NCI-H510A (cell line): ENCODE measurements at places on chromosomes 2 and 18.

- no peak for DNase-seq
These were observed 166.3 kb downstream of the C1D start for GRCh38 chr2:67896476-67896875.

DNA sequence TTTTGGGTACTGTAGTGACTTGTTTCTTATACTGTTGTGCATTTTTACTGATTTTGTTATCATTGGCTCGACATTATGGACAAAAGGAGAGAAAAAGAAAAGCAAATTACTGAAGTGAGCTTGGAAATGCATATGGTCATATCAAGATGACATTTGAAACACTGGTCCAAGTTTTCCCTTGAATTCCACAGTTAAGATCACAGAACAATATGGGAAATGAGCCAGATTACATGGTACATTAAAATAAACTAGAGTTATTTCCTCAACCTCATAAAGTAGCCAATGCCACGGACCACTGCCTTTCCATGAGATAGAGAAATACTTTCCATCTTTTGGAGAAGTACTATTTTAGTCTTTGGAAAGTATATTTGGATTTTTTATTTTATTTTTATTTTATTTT lies 62.0 kb upstream of the SGPP2 start:
- DNase-seq = no peak

- DNase-seq = no peak
These were observed 6.9 kb upstream of the GPR155 start for GRCh38 chr2:174493549-174494331.

GRCh38 chr2:1543776-1544477 lies 130.7 kb downstream of the TPO start:
- no peak for DNase-seq

DNA sequence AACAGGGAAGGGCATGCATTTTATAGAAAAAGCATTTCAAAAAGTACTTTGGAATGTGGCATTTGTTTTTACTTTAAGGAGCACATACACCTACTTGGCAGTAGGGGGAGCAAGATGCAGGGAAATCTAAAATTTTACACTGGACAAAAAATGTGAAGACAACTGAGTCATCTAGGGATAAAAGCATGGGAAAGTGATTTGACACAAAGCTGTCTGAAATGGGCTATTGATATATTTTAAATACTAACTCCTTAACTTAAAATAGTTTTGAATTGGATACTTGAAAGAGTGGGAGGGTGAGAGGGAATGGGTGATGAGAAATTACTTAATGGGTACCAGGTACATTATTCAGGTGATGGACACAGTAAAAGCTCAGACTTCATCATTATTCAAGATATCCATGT lies 15.8 kb downstream of the TMEM200C start:
- DNase-seq = no peak

DNA sequence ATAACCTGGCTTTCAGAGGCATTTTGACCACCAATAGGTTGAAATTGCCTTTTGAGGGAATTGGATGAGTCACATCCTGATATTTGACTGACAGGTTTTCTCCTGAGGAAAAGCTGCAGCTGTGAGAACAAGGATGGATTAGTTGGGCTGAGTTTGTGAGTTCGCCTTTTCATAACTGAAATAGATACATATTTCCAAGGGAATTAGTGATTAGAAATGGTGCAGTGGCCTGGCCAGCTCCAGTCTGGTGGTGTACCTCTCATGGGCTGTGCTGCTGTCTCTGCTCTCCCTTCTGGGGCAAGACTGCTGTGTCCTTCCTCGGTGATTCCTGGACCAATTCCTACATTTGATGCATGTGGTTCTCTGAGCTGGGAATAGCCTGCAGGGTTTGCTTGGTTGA lies 341.3 kb downstream of the TSN start:
- DNase-seq = no peak

DNA sequence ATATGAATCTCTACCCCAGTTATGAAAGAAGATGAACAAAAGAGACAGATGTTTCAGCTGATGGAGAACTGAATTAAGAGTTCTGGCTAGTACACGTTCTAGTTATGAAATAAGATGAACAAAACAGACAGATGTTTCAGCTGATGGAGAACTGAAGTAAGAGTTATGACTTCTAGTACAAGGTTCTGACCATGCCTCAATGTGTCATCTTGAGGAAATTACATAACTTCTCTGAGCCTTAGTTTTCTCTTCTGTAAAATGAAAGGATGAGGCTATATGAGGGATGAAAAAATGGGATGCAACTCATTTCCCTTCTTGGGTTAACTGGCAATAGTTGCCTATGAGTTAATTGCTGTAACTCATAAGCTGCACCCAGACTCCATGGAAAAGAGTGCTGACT lies 92.9 kb upstream of the WDR75 start:
- DNase-seq = no peak

- no peak for DNase-seq
These were observed 86.5 kb downstream of the PTGR3 start for GRCh38 chr18:75122334-75122958.
